ENCODE measurements at places on chromosomes 3 and 15.

DNA sequence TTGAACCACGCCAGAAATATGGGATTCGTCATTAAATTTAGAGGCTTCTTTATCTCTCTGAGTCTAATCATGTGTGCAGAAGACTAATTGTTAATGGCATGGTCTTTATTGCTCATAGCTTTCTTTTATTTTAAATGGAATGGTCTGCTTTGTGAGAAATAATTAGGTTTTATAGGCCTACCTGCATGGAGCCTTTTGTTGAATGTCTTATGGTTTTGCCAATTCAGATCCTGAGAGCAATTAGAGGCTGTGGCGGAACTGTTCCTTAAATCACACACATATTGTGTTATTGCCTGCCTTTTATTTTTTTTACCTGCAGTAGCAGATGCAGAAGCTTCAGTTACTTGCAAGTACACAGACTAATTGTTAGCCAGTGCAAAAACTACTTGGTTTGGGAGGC, 306.2 kb downstream of the NLGN1 start:
- DNase-seq, result no peak

- DNase-seq, result no peak
Observed at GRCh38 chr15:37940876-37941275, 6.4 kb downstream of the TMCO5A start.

GRCh38 chr3:133276594-133276993, 123.3 kb upstream of the BFSP2 start:
- no peak for DNase-seq

DNA sequence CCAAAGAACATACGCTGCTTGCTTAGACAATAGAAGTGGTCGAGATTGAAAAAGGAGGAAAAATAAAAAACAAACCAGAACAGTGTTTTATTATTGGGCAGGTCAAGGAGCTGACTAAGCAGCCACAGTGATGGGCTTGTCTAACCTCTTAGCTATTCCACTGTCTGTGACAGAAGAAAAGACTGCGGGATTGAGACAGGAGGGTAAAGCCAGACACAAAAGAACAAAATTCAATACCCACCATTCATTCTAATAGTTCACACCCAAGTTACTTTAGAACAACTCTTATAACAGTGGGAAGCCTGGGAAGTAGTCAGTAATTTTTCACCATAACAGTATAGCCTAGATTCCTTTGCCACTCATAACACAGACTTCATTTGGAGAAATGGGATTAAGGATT, 435.4 kb downstream of the MFSD1 start:
- no peak for DNase-seq

DNA sequence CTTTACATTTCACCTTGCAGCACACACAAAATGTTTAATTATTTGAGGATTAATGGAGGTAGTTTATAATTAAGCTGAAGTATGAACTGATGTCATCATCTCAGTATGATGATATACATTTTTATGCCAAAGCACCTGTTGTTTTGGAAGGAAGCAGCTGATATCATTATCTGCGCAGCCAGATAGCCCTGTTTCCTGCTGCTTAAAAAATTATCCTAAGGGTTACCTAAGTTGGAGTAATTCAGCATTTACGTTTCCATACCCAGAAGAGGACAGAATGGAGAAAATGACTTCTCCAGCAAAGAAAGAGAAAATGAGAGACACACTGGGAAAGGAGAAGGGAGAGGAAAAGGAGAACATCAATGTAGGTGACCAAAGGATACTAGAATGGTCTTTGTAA, 370.3 kb upstream of the PLSCR5 start:
- DNase-seq, result no peak

DNA sequence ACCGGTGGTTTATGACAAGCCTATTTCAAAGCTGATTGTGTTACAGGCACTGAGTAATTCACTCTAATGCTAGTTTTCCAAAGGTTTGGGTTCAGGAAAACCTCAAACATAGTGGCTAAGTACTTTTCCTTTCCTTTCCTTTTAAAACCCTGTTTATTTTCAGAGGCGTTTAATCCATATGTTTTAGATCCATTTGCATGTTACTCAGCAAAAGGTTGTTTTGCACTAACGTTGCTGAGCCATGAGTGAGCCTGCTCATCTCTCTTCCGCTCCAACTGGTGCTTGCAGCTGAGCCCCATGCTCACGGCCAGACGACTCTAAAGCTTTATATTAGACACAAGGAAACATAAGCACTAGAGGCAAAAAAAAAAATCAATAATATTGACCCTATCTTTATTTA, 9.4 kb downstream of the CEMIP start:
- no peak for DNase-seq

DNA sequence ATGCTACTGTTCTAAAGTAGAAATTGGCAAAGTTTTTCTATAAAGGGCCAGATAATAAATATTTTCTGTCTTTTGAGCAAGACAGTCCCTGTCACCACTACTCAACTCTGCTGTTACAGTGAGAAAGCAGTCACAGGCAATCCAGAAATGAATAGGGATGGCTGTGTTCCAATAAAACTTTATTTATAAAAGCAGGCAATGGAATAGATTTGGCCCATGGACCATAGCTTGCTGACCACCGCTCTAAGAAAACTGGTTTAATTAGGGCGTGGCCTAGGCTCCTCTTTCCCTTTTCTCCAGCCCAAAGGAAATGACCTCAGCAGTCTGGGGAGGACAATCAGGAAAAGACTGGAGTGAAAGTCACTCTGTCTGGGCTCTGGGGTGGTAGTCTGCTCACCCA, 183.8 kb downstream of the MEGF11 start:
- no peak for DNase-seq

GRCh38 chr3:66442254-66443117, 58.3 kb downstream of the LRIG1 start:
- no peak for DNase-seq

- DNase-seq, result no peak
Observed at GRCh38 chr3:46186471-46187340, 21.4 kb downstream of the CCR1 start.

- no peak for DNase-seq
Observed at GRCh38 chr3:146093896-146094295, 67.1 kb downstream of the PLOD2 start.

DNA sequence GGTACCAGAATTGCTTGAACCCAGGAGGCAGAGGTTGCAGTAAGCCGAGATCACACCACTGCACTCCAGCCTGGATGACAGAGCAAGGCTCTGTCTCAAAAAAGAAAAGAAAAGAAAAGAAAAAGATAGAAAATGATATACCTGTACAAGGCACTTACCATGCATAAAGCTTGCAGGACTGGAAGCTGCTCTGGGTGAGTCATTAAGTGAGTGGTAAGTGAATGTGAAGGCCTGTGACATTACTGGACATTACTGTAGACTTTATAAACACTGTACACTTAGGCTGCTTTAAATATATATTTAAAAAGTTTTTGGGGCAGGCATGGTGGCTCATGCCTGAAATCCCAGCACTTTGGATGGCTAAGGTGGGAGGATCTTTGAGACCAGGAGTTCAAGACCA, 99.2 kb downstream of the SLMAP start:
- DNase-seq, result no peak

DNA sequence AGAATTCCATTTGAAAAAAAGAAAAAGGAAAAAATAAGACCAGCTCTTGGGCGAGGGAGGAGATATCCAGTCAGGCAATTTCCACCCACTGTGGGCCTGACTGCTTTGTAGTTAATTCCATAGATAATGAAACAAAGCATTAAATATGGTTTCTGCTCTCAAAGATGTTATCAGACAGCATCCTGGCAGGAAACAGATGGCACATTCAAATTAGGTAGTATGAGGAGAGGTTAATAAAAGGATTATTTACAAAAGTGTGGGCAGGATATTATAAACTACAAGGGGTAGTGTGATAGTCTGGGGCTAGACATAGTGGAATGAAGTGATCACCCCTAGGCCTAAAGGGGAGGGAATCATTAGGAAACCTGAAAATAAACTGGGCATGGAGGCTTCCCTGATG, 193.2 kb downstream of the CLSTN2 start:
- DNase-seq, result no peak

GRCh38 chr15:39255760-39256159, 325.1 kb upstream of the THBS1 start:
- DNase-seq, result no peak

GRCh38 chr3:42515391-42515916, 13.0 kb downstream of the VIPR1 start:
- no peak for DNase-seq

DNA sequence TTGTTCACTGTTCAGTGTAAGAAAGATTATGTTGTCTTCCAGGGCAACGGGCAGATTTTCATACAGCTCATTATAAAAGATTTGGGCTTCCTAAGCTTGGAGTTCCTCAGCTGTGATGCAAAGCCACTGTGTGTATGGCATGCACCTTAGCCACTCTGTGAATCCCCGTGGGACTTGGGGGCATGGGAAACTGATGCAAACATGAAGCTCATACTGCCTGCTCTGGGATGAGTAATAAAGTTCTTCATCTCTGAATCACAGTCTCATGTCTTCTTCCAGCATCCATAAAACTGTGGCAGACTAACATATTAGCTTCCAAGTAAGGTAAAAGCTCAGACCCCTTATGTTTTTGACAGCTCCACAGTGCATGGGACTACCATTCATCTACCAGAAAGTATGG, 154.3 kb upstream of the RORA start:
- no peak for DNase-seq

GRCh38 chr3:58411851-58412830, 21.5 kb downstream of the PDHB start:
- DNase-seq, result no peak

- no peak for DNase-seq
Observed at GRCh38 chr3:170056710-170057454, 19.1 kb downstream of the GPR160 start.

DNA sequence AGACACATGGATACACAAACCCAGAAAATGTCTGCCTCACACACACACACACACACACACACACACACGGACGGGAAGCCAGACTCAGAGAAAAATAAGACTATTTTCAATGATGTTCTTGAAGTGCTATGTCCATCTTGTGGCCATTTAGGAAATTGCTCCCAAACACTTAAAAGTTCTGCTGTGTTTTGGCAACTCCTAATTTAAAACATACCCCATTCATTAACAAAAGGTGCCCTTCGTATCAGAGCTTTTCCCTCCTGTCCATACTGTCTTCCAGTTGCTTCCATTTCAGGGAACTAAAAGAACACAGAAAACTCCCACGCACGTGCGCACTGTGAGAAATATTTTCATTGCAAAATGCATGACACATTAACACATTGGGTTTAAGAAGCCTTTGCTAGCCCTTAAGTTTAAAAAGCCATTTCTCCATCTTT, 44.6 kb downstream of the SLC12A1 start:
- DNase-seq, result no peak

DNA sequence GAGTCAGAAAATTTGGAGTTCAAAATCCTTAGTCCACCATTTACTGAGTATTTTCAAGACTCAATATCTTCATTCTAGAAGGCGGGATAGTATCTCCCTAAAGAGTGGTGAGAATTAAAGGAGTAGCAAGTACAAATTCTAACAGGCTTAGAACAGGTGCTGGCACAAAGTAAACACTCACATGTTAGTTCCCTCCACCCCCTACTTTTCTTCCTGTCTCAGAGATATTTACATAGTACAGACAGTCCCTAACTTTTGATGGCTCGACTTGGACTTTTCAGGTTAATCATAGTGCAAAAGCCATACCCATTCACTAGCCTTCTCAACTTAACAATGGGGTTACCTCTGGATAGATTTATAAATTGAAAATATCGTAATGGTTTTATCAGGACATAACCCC, 476.2 kb upstream of the RASGRP1 start:
- DNase-seq, result no peak

- DNase-seq, result no peak
Observed at GRCh38 chr3:10780922-10781321, 35.1 kb upstream of the SLC6A11 start.

- no peak for DNase-seq
Observed at GRCh38 chr3:119444590-119444989, 18.8 kb downstream of the TMEM39A start.

- no peak for DNase-seq
Observed at GRCh38 chr3:126926684-126927400, 56.1 kb upstream of the PLXNA1 start.

DNA sequence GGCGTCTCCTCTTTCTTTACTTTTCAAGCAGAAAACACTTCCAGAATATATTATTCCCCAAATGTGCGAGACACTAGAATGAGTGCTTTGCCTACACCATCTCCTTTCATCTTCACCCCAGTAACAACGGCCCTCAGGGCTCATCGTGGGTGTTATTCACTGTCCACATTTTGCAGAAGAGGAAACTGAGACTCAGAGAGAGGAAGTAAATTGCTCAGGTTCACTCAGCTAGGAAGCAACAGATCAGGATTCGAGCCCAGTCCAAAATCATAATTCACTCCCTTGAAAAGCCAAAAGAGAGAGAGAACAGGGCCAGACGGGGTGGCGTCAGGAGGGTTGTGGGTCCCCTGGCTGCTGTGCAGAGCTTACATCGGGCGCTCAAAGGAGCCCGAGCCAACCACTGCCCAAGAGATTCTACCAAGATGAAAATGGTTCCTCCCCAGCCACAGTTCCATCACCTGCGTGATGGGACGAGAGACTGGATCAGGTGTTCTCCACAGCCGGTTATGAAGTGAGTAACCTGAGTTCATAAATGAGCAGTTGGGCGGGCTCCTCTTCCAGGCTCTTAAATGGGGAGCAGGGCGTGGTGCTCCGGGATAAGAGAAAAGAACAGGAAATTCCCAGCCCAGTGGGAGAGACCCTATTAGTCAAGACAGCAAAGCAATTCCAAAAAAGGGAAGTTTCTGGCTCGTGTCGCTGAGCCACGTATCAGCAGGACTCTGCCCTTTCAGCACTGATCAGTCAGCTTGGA, 48.6 kb upstream of the FLNB start:
- DNase-seq, result no peak

DNA sequence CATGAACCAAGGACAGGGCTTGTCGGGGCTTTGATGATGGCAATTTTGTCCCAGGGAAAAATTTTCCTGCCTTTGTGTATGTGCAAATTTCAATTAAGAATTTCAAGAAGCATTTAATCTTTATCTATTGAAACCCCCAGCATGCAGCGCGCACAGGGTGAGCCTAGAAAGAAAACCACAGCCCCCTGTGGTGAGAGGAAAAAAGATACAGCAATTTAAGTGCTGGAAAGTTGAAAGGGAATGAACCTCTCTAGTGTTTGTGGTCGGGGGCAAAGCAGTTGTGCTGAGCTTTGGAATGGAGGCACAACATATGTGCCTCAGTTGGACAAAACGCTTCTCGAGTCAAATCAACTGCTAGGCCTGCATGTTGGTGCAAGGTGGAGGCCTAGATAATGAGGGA, 111.8 kb upstream of the C15orf61 start:
- no peak for DNase-seq

GRCh38 chr3:34174740-34175139, 376.3 kb downstream of the PDCD6IP start:
- no peak for DNase-seq

DNA sequence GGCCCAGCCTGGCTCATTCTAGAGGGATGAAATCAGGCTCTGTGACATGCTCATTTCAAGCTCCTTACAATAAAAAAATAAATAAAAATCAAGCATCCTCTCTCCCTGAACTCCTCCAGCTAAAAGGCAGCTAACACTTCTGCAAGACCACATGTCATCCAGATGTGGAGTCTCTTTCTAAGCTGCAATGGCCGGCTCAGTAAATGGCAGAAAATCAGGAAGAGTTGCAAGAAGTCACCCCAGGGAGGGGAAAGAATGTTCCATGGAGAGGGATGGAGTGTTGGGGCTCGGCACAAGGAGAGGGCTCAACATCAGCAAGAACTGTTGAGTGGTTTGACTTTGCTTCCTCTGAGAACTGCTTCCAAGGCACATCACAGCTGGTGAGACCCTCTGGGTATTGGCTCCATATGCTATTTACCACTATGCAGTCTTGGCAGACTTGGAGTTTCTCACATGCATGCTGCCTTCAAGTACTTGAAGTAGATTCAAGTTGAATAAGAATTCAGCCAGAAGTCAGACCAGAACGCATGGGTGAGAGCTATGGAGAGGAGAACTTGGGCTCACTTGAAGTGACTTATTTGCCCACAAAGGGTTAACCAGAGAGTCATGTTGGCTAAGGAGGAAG, 689.0 kb downstream of the NTRK3 start:
- DNase-seq, result no peak
